ENCODE measurements at places on chromosomes 12 and 14. TPM values are rescaled to one million over a fixed set of nuclear protein-coding genes. Genes with fewer than 3 reads are reported as not detected.

The HOXC12 gene
- not detected for total RNA-seq

The RASSF9 gene
- total RNA-seq = 1.5 TPM

The PTPRQ gene
- total RNA-seq = not detected

The PIK3C2G gene
- total RNA-seq = 10.6 TPM

The ACVR1B gene
- total RNA-seq = 16.1 TPM

The FLRT2 gene
- 153 TPM for total RNA-seq

The MIPOL1 gene
- total RNA-seq = 16.0 TPM

The DGKA gene
- total RNA-seq = 236 TPM

The LRFN5 gene
- total RNA-seq = not detected

The CISTR gene
- not detected for total RNA-seq

The TPH2 gene
- total RNA-seq = not detected

The HSPB8 gene
- 0.23 TPM for total RNA-seq

The PPP4R4 gene
- total RNA-seq = 0.66 TPM

The CLEC14A gene
- total RNA-seq = not detected

The OASL gene
- total RNA-seq = 0.47 TPM

The MUCL1 gene
- not detected for total RNA-seq

The ASB2 gene
- total RNA-seq = not detected

The FGD6 gene
- total RNA-seq = 25.1 TPM

The CFAP54 gene
- total RNA-seq = 0.56 TPM

The AMDHD1 gene
- total RNA-seq = 0.47 TPM

The PRKAB1 gene
- total RNA-seq = 22.5 TPM

The KRT6C gene
- total RNA-seq = 0.19 TPM

The ARHGEF40 gene
- total RNA-seq = 6.7 TPM

The KRT75 gene
- total RNA-seq = not detected

The PRKD1 gene
- total RNA-seq = 7.9 TPM

The IFI27 gene
- total RNA-seq = 2.0 TPM

The DTX3 gene
- 1.7 TPM for total RNA-seq

The P3H3 gene
- total RNA-seq = 1.3 TPM

The AKAP5 gene
- total RNA-seq = 0.14 TPM

The ANKRD33 gene
- total RNA-seq = not detected

The ALX1 gene
- total RNA-seq = not detected

The NEUROD4 gene
- total RNA-seq = not detected

The SLC17A8 gene
- not detected for total RNA-seq

The RDH12 gene
- not detected for total RNA-seq

The C14orf180 gene
- not detected for total RNA-seq

The MORN3 gene
- total RNA-seq = 0.52 TPM

The NANOG gene
- total RNA-seq = not detected

The KLRC2 gene
- total RNA-seq = 1.9 TPM

The GYS2 gene
- total RNA-seq = 0.29 TPM

The TNFRSF1A gene
- total RNA-seq = 103 TPM

The FSCB gene
- not detected for total RNA-seq

The KRT5 gene
- total RNA-seq = 3,552 TPM

The MEG3 gene
- total RNA-seq = not detected

The BCAT1 gene
- 0.12 TPM for total RNA-seq

The MGP gene
- total RNA-seq = 1.3 TPM

The AHNAK2 gene
- 286 TPM for total RNA-seq
